Esophagus muscularis mucosa (tissue), 4 donors: ENCODE measurements at places on chromosomes 2 and 18.

GRCh38 chr2:161913865-161914264 lies 160.2 kb downstream of the DPP4 start:
- no peak for DNase-seq

DNA sequence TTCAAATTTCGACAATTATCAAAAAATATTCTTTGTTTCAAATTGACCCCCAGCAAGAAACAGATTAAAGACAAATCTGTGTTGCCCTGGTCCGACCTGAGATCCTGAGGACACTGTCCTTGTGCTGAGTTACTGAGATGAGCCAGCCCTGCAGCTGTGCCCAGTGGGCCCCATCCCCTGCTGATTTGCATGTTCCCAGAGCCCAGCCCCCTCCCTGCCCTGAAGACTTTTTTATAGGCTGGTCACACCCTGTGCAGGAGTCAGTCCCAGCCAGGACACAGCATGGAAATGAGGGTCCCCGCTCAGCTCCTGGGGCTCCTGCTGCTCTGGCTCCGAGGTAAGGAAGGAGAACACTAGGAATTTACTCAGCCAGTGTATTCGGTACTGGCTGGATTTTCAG lies 31.4 kb upstream of the ZNG1B start:
- DNase-seq: no peak

DNA sequence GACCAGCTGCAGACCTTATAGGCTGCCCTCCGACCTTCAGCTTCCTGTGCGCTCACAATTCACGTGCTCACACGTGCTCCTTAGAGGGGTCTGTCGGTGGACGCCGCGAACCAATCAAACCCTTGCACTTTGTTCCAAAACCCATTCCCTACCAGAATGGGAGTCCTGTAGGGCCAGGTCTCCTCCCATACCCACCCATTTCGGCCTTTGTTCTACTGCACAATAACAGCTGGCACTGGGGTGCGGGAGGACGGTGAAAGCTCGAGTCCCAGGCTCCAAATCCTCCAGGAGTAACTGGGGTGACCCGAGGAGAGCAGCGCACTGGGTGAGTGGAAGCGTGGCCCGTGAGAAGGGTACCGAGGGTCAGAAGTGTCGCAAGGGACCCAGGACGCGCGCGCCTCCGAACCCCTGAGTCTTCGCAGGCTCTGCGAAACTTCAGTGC lies 13.0 kb downstream of the SIX3 start:
- no peak for DNase-seq

GRCh38 chr18:22643731-22644130 lies 226.0 kb upstream of the CTAGE1 start:
- no peak for DNase-seq

- no peak for DNase-seq
These were observed 353.1 kb upstream of the FANCL start for GRCh38 chr2:58594175-58594574.

- DNase-seq: no peak
These were observed 1144.7 kb downstream of the CNTNAP5 start for GRCh38 chr2:125169764-125170146.

GRCh38 chr2:215660687-215661086 lies 224.8 kb upstream of the FN1 start:
- no peak for DNase-seq

- no peak for DNase-seq
These were observed 6.0 kb upstream of the IL1A start for GRCh38 chr2:112790305-112790704.

DNA sequence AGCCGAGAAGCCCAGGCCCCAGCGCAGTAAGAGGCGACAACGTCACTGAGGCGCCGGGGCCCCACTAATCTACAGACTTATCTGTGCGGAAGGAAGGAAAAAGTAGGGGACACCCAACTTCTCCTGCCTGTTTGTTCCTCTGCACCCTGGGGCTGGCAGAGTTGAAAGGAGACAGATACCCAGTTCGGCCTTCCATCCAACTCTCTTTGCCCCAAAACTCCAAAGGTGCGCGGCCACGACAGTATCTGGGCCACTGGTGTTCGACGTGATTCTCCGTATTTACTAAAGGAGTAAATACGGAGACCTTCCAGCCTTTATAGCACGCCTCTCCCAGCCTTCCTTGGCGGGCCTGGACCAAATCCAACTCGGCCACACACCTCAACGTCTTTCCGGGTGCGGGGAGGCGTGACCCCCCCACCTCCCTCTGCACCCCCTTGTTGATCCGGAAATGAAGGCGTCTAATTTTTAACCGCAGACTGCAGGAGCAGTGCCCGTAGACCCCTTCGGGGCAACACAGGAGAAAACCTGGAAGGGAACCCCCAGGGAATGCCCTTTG lies 1.6 kb downstream of the SMAD7 start:
- no peak for DNase-seq

GRCh38 chr2:151523850-151524249 lies 114.1 kb downstream of the RIF1 start:
- no peak for DNase-seq

- no peak for DNase-seq
These were observed 65.6 kb downstream of the ATP8B1 start for GRCh38 chr18:57737400-57738060.

- DNase-seq: no peak
These were observed 11.0 kb upstream of the CNGA3 start for GRCh38 chr2:98335271-98335670.

GRCh38 chr2:124325667-124326440 lies 300.8 kb downstream of the CNTNAP5 start:
- DNase-seq: no peak

- DNase-seq: no peak
These were observed 114.6 kb downstream of the MAPK4 start for GRCh38 chr18:50674307-50674980.

DNA sequence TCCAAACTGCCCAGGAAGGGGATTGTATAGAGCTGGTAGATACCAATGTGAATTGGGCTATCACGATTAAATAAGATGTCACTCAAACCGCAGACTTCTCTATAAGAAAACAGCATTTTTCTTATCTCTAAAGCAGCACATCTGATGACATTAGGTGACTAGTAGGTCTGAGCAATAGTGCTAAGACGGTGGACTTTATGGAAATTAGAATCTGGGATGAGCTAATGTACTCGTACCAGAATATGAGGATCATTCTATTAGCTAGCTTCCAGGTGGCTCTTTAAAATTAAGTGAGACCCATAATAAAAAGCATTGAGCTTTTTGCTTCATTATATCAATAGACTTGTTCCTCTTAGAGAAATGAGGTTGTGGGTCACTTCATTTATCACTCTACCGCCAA lies 130.0 kb upstream of the MC4R start:
- no peak for DNase-seq

DNA sequence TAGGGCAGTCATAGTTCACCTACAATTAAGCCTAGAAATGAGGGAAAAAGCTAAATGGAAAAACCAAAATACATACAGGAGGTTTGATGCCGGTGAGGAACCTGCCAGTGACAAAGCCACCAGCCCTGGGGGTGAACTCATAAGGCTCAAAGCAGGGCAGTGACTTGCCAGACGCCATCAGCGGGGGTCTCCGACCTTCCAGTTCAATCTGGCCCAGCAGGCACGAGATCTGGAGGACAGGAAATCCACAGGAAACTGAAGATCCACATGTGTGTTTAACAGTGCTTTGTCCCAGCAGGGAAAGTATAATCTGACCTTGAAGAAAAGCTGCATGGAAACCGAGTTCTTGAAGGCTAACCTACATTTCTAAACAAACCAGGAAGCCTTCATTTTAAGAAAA lies 60.1 kb downstream of the POLR1A start:
- no peak for DNase-seq

- no peak for DNase-seq
These were observed 49.0 kb downstream of the PSMG2 start for GRCh38 chr18:12751891-12752290.

GRCh38 chr2:10545556-10545955 lies 97.4 kb upstream of the ODC1 start:
- DNase-seq: no peak

GRCh38 chr2:232588680-232589585 lies 38.4 kb downstream of the EIF4E2 start:
- no peak for DNase-seq

DNA sequence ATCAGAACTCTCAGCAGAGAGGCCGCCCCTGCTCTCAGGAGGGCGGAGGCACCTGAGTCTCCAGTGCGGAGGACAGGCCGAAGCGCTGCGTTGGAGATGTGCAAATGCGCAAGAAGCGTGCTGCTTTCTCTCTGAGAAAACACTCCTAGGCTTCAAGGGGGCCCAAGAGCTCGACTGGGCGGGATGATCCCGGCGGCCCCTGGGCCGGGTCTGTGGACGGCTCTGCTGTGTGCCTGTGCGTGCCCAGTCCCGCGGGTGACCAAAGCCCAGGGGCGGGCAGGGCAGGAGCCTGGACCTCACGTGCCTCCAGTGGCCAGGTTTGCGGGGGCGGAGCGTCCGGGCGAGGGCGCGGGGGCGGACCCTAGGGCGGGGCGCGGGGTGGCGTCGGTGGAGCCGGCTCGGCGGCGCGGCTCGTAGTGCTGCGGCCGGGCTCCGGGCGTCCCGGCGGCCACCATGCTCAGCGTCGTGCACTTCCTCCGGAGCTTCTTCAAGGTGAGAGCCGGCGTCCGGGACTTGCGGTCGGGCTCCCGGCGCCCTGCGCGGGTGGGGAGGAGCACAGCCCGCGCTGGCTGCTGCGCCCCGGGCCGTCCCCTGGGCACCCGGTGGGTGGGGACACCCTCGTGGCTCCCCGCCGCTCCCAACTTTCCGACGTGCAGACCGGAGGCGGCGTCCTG lies at the start of gene ARHGEF4:
ARHGEF4 (plus strand) TSS at position 414 of the 674 bp plus-strand sequence; CDS start at position 454, 40 bp downstream.
- no peak for DNase-seq

GRCh38 chr2:164761737-164762460 lies 79.7 kb downstream of the COBLL1 start:
- DNase-seq: no peak

DNA sequence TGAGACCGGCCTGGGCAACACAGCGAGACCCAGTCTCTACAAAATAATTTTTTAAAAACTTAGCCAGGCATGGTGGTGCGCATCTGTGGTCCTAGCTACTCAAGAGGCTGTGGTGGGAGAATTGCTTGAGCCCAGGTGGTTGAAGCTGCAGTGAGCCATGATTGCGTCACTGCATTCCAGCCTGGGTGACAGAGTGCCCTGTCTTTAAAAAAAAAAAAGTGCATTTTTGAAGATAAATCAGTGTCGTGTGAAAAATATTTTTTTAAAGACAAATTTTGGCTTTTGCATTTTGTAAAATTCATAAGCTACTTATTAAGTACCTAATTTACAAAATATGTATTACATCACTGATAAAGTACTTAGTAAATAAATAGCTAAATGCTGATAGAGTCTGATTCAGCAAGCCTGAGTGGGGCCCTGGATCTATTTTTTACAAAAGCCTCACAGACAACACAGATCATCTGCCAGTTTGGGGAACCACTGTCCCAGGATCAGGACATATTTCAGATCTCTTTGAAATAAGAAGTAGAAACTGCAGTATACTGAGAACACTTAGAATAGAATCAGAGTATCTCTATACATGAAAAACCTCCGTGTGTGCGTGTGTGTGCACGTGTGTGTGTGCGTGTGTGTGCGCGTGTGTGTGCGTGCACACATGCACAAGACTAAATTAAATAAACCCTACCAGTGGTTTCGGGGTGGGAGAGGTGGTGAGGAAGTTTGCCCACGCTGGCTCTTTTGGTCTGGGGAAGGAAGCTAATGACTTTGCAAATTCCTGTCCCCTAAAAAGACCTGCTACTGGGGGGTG lies 61.6 kb downstream of the AAK1 start:
- DNase-seq: no peak

- DNase-seq: no peak
These were observed 82.5 kb downstream of the TNFRSF11A start for GRCh38 chr18:62407660-62408059.

DNA sequence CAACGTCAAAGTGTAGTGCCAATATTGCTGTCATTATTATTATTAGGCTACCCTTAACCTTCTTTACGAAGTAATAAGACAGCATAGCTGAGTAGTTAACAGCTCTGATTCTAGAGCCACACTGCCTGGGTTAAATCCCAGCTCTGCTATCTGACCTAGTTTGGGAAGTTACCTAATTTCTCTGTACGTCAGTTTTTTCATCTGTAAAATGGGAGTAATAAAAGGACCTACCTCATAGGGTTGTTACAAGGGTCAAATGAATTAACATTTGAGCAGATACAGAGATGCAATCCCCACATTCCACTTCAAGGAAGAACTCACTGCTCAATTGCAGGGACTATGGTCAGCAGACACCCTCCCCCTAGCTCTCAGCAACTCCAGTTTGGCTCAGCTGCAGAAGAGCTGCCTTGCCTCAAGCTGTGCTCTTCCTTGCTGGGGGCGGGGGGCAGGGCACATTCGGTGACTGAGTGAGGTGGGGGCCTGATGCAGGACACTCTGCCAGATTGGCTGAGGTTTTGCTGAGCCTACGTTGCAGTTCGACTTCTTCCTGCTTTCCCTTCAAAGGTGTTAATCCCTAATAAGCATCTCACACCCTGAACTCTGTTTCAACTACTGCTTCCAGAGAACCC lies 11.0 kb upstream of the LGALSL start:
- DNase-seq: peak; percentile 29

- no peak for DNase-seq
These were observed 94.8 kb upstream of the CYRIA start for GRCh38 chr2:16760426-16760825.

- no peak for DNase-seq
These were observed 728.6 kb downstream of the SLC4A3 start for GRCh38 chr2:220356076-220356475.

DNA sequence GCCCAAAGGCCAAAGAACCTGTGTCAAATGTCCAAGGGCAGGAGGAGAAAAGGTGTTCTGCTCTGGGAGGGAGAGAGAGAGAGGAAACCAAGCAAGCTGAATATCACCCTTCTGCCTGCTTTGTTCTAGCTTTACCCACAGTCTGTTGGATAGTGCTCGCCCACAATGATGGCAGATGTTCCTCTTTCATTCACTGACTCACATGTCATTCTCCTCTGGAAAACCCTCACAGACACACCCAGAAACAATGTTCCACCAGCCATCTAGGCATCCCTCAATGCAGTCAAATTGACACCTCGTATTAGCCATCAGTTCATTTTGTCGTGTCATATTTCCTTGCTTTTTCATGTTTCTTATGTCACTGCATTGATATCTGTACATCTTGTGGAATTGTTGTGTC lies 150.3 kb downstream of the UBR3 start:
- no peak for DNase-seq

DNA sequence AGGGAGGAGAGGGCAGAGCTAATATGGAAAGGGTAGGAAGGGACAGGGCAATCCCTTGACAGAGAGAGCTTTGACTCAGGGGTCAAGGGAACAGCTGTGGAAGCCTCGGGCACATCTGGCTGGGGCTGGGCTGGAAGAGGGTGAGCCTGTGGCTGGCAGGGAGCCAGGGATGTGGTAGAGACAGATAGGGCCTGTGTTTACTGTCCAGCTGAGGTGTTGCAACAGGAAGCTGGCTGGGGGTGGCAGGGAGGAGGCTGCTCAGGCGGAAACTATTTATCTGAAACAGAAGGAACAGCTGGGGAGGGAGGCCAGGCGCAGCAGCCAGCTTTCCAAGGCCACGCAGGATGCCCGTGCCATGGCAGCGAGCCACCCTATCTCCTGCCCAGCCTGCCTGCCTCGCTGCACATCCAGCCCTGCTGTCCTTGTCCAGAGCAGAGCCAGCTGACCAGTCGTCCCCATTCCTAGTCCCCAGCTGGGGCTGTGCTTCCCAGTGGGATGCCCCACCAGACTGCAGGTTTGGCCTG lies 264.7 kb downstream of the CYP26B1 start:
- no peak for DNase-seq

- DNase-seq: no peak
These were observed 1.5 kb upstream of the IL1RL2 start for GRCh38 chr2:102185347-102185746.

- no peak for DNase-seq
These were observed 4.8 kb downstream of the UXS1 start for GRCh38 chr2:106189325-106189724.

GRCh38 chr2:140882671-140883620 lies 1247.9 kb downstream of the LRP1B start:
- no peak for DNase-seq
